ENCODE measurements at places on chromosomes 11 and 22.

GRCh38 chr11:74662487-74663103 is 68.6 kb downstream of the CHRDL2 start:
- no peak for DNase-seq

DNA sequence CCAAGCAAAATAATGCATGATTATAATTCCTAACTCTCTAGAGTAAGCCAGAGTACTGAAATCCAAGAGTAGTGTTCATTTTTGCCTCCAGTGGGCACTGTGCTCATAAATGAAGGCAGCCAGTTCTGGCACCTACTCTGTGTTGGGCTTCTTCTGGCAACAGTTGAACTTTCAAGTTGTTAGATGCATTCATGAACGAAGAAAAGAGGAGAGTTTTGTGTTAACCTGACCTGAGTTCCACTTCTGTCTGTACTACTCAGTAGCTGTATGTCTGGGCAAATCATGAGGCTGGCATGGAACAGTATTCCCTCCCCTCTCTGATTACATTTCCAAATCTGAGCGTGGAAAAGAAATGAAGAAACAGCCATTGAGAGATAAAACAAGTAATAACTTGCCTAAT is 20.3 kb upstream of the TENM4 start:
- DNase-seq, result no peak

DNA sequence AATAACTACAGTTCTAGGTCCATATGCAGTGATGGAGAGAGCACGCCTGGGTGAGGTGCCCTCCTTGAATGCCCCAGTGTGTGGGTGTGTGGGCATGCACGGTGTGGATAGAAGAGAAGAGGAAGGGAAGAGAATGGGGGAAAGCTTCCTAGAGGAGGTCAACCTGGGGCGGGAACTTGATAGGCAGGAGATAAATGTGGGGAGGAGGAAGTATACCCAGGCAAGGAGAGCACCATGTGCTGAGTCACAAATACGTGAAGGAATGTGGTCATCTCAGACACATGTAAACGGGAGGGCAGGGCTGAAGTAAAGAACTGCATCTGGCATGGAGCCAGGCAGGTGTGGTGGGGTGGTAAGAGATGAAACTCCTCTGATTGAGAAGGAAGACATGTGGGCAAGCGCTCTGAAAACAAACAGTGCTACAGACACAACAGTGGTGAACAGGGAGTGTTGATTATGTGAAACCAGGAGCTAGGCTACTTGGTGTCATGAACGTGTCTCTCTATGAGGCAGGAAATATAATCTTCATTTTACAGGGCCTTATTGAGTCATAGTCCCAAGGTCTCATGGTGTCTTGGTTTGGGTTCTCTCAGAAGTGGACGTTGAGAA is 61.5 kb upstream of the EED start:
- DNase-seq, result peak; percentile 5

DNA sequence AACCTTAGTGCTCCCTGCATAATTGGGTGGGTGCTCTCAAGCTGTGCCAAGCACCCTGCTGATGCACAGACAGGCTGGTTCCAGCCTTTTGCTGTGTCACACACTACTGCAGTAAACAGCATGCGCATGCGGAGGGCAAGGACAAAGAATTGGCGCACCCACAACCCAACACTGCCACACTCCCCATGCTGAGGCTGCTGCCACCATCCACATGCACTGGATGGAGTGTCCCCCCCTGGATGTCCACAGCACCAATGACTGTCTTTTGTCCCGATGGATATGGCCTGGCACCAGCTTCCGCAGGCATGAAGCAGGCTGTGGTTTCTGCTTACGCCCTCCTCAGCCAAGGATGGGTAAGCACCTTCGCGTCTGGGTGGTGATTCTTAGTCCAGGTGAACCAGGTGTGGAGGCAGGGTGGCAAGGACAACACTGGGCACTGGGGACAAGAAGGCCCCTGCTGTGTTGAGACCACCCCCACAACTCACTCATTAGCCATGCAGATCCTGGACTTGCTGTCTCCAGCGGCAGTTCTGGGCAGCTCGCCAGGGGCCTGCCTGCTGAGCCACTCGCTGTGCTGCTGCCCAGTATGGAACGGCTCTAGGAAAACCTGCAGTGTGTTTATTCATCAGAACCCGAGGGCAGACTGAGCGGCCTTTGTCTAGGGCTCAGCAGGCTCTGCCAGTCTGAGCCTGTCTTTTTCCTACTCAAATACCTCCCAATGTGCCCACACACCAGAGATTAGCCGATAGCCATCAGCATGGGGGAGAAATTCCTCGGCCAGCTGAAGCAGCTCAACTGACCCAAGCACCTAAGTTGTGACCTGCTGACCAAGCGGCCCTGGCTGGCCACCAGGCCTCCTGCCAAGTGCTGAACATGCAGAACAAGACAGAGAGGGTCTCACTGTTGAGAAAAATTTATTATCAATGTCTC is 8.2 kb upstream of the NAP1L4 start:
- DNase-seq, result no peak

DNA sequence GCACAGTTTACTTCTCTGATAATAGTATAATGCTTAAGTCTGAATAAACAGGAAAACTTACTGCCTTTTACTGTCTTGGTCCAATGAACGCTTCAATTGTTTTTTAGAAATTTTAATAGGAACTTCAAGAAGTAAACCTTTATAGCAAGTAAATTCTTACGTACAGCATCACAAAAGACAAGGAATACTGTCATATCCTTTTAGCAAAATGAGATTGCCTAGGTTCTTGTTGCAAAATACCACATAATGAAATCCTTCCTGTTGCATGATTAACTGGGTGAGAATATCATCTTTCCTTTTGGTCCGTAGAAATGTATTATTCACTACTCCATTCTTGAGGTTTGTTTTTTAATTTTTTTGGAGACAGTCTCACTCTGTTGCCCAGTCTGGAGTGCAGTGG is 22.3 kb upstream of the HIKESHI start:
- no peak for DNase-seq

GRCh38 chr11:120835601-120836228 is 188.2 kb upstream of the TBCEL start:
- no peak for DNase-seq

DNA sequence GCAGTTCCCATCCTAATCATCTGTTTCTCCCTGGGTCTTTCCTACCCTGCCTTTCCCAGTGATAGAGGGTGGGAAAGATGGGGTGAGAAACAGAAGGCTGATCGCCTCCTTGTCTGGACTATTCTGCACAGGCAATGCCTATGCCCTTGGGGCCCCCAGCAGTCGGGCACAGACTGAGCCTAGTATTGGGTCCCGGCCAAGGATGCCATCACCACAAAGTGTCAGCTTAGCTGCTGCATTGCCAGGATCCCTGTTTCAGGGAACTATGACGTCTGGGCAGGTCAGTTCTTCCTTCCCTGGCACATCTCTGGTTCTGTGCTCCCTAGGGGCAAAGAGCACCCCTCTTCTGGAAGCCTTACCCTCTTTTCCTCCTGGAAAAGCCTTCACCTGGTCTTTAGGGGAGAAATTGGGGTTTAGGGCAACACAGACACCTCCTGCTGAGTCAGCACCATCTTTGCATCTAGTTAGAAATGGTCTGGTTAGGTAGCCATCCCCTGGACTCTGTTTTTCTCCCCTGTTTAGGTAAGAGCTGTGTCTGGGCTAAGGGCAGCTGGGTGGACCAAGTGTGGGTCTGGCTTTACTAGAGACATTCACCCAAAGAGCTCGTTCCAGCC is 2.1 kb downstream of the ADAMTS8 start:
- DNase-seq, result no peak

DNA sequence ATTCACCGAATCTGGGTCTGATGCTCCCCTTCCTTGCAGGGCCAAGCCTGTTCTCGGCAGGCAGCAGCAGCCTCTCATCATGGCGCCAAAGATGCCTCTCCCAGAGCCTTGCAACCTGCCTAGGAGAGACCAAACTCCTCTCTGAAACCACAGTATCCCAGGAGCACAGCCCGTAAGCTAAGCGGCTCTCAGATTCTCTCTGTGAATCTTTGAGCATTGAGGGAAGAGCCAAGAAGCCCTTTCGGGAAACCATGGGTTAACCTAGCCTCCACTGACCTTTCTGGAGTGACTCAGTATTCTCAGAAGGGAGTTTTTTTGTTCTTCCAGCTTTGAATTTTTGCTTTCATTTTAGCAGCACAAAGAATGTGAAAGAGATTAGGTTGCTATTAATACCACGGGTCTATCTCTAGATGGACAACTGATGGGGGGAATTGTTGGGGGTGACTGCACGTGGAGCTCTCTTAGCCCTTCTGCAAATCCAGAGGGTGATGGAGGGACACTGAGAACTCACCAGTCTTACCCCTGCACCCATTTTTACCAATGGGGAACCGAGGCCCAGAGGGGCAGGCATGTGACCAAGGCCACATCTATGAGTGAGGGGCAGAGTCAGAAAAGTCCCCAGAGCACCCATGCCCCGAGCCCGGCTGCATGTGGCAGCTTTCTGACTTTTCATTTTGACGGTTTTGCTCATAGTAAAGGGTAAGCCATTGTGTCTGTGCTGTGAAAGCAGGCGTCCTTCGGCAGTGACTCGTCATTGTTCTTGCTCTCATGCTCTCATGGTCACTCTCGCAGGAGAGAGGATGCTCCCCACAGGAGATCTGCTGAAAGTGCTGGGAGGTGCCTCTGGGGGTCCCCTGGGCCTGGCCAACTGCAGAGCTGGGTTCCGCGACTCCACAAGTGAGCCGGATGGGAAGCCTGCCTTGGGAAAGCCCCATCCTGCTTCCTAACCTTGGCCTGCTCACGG is 36.0 kb downstream of the IRAG1 start:
- DNase-seq, result no peak

GRCh38 chr11:101516546-101516945 is 67.3 kb downstream of the TRPC6 start:
- no peak for DNase-seq

DNA sequence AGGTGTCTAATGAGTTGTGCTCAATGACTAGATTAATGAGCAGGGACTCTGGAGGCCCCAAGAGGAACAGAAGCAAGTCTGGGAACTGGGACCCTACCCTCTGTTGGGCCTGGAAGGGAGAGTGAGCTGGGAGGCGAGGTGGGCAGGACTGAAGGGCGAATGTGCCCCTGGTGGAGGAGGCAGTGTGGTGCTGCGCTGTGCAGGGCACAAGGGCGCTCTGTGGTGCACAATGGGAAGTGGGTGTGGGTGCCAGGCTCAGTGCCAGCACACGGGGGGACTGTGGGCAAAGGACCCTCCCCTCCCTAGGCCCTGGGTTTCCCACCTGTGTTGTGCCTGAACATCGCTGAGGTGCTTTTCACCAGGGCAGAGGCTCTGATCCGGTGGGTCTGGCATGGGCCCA is 57.5 kb upstream of the TTLL12 start:
- DNase-seq, result no peak

DNA sequence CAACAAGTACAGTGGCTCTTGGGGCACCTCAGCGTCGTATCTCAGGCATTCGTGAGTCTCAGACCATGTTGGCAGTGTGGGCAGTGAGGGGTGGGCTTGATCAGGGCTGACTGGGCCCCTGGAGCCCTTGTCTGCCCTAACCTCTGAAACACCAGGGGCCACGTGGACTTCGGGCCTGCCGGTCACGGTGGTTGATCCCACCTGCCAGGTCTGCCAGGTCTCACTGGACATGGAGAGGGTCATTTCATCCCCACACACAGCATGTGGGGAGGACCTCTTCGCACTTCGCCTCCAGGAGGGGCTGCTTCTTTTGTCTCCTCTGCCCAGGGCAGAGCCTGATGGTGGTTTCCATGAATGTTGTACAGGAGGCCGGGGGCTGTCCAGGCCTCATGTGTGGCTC is 77.1 kb downstream of the MPPED1 start:
- no peak for DNase-seq

- no peak for DNase-seq
These were observed 3.8 kb upstream of the NPAS4 start for GRCh38 chr11:66417000-66417399.

DNA sequence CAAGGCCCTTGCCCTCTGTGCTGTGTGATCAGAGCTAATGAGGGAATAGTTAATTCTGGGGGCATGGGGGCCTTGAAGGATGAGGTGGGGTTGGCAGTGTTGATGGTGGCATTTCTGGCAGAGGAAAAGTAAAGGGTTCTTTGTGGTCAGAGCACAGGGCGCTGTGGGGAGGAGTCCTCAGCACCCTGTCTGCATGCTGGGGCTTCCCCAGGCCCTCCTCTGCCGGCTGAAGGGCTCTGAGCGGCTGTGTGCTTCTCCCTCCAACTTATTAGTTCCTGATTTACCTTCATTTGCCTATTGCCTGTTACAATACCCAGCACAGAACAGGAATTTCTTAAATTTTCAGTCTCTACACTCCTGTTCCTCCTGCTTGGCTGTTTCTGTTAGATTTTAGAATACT is 122.8 kb downstream of the HIPK3 start:
- no peak for DNase-seq

- no peak for DNase-seq
These were observed 23.8 kb downstream of the LRP4 start for GRCh38 chr11:46894506-46894905.

GRCh38 chr11:67442504-67443404 is 522 bp downstream of the CORO1B start:
- DNase-seq, result no peak

DNA sequence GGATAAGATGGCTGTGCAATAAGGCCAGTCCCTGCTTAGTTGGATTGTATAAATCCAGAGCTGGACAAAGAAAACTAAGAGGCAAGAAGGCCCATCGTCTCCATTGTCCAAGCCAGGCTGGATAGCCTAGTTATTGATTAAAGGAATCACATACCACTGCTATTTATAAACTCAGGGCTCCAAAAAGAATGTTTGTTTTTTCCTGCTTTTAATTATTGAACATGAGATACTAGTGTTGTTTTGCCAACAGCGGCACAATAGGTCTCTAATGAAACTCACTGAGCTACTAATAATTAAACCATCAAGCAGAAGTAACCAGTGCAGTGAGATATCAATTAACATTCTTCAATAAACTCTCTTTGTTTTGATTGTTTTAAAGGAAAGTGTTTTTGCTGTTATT is 259.7 kb downstream of the INSC start:
- no peak for DNase-seq

GRCh38 chr22:22687638-22688500 is 43.5 kb downstream of the GGTLC2 start:
- no peak for DNase-seq

DNA sequence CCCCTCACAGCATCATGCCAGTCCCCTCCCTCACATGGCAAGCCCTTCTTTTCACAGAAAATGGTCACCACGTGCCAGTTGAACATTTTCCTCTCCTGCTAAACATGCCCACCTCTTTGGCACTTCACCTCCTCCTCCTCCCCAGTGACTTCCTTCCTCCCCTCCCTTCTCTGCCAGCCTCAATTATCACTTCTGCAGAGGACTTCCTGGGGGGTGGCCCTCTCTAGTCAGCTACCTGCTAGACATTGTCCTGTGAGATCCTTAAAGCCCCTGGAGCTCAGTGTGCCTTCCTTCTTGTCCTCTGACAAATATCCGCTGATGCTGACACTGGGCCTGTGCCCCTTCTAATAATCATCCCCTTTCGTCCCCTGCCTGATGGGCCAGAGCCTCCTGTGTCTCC is 43.2 kb upstream of the E2F8 start:
- DNase-seq, result no peak
